Mesendoderm (in vitro differentiated cells): ENCODE measurements at places on chromosomes 3 and 15.
A peak's percentile ranks its signal among the peaks of the same experiment; 100 is the strongest.

- DNase-seq = no peak
Measured at GRCh38 chr15:70250208-70251201, 152.8 kb upstream of the TLE3 start.

DNA sequence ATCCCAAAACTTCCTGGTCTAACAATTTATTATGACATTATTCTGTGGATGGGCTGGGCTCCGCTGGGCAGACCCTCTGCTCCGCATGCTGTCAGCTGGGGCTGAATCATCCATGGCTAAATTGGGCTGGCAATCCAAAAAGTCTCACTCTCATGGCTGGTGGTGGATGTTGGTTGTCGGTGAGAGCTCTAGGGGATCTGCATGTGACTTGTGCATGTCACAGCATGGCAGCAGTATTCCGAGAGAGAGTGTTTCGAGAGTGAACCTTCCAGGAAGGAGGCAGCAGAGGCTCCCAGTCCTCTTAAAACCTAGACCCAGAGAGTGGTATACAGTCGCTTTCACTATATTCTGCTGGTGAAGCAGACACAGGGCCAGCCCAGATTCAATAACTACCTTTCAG, 9.9 kb downstream of the RARB start:
- DNase-seq = no peak

DNA sequence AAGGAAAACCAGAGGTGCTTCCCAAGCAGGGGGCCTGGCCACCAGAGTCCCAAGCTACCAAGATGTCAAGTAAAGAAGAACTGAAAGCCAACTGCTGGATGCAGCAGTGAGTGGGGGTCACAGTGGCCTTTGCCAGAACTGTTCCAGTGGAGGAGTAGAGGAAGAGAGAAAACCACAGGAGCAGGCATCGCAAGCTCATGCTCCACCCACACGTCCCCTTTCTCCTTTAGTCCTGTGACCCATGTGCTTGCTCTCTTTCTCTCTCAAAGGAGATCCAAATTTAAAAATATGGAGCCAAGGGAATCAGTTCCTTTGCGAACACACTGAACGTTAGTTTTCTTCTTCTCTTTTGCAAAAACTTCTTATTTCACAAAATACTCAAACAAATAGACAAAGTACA, 12.4 kb upstream of the ABHD2 start:
- no peak for DNase-seq

GRCh38 chr3:25801786-25802185, 11.9 kb downstream of the OXSM start:
- DNase-seq = no peak

- no peak for DNase-seq
Measured at GRCh38 chr15:98722645-98723044, 74.3 kb downstream of the IGF1R start.

- no peak for DNase-seq
Measured at GRCh38 chr3:197001106-197001971, 28.3 kb downstream of the MELTF start.

GRCh38 chr15:69035205-69035917, 20.9 kb downstream of the NOX5 start:
- peak; percentile 70 for DNase-seq

- DNase-seq = no peak
Measured at GRCh38 chr3:98921957-98922356, 20.5 kb upstream of the DCBLD2 start.
